ENCODE measurements at places on chromosomes 2 and 18.

DNA sequence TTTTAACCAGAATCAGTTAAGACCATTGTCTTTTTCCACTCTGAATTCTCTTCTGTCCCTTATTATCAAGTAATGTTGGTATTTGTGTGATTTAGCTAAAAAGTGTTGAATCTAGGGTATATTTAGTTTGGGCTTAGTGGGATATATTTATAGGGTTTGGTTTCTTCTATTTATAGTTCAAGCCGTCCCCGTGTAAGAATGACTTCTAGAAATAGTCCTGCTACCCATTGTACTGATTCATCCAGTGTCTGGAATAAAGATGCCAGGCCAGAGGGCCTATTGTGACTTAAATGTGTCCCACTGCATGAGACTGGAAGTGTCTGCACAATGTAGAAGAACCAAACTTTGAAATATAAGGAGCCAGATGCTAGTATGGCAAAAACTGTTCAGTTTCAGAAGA lies 364.8 kb downstream of the TNS1 start:
- no peak for DNase-seq

DNA sequence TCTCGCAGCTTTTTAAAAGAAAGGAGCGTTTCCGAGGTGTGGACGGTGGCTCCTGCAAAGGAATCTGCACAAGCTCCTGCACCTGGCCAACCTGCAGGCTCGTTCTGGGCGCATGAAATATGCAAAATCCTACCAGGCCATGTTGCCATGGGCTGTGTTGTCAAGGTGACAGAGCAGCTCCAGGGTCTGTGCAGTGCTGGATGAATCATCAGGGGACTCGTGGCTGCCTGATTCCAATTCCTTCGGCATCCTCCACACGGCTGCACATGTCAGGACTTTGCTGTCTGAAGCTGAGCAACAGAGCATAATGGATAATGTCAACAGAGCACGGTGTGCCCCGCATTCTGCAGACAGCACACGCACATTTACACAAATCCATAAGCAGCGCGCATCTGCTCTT lies 120.5 kb downstream of the EIPR1 start:
- no peak for DNase-seq

GRCh38 chr2:217114117-217114516 lies 254.3 kb upstream of the TNP1 start:
- DNase-seq: no peak

DNA sequence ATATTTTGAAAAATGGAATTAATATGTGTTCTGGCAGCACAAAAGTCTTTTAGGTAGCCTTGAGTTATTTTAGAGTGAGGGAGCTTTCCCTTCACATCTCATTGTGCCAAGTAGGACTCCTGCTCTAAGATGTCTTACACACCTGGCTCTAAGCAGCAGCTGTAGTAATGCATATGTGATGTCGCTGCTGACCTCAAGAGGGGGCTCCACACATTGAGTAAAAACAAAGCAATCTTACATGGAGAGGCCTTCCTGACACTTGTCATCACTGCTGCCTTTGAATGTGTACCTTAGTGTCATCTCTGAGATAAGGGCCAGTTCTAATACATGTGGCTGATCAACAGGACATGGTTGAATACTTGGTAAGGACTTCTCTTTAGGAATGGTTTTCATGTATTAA lies 75.8 kb downstream of the ACTR3 start:
- DNase-seq: no peak

GRCh38 chr2:188028739-188029138 lies 262.9 kb upstream of the GULP1 start:
- DNase-seq: no peak

DNA sequence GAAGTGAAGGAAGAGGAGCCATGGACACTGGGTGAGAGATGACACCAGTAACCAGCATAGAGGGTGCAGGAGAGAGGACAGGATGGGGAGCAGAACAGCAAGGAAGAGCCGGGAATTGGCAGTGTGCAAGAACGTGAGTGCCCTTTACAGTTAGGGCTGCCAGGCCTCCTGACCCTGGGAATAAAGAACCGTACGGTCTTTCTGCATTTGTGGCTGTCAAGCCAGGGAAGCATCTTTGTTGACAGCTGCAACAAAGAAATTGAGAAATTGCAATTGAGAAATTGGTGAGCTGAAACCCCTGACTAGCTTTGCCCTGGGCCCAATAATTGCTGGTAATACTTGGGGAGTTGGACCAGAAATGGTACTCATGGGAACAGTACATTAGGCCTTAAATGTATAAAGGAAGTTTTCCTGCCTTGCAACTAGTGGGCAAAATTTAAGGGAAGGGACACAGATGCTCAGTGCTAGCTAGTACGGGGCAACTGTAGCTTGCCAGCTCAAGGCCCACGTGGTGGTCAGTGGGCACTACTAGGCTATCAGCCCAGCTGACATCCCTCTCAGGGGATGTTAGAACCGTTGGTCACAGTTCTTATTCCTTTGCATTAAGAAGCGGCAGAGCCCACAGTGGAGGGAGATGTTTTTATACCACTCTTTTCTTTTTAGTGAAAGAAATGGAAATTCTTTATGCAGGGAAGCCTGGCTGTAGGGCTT lies 56.6 kb downstream of the KCTD18 start:
- DNase-seq: no peak

GRCh38 chr2:236998758-236999157 lies 86.9 kb upstream of the COPS8 start:
- no peak for DNase-seq

DNA sequence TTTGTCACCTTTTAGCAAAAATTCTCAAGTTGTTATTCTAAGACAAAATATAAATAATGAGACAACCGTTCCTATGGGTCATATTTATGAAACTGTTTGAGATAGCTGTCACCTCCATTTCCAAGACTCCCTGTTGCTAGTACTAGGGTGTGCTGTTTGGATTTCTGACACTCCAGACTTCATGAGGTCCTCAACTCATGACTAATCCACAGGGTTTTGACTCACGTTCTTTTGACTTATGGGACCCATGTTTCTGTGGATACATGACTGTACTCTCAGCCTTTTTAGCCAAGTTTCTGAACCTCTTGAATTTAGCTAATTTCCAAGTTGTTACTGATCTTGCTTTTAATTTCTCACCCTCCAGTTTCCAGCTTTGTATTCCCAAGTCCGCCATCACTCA lies 178.7 kb upstream of the FAM98A start:
- DNase-seq: no peak
